ENCODE measurements at places on chromosomes 2 and 18.
A peak's percentile ranks its signal among the peaks of the same experiment; 100 is the strongest.

- no peak for DNase-seq
Observed at GRCh38 chr2:237685408-237685807, 58.0 kb downstream of the LRRFIP1 start.

GRCh38 chr2:120221616-120222015 lies 1.6 kb downstream of the TMEM185B start:
- no peak for DNase-seq

DNA sequence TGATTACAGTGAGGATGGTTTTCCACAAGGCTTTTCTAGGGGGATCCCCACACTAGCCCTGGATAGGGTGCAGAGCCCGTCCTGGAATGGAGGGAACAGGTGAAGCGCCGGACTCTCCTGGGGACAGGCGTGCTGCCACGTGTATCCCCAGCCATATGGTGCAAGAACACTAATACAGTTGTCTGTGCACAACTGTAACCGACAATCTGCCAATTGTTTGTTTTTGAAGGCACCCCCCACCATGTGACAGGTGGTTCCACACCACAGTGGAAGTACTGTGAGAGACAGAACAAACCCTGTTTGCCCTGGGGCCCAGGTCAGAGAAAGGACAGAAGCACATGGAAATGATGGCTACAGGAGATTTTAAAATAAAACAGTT lies 52.9 kb downstream of the MYCN start:
- DNase-seq, result no peak

DNA sequence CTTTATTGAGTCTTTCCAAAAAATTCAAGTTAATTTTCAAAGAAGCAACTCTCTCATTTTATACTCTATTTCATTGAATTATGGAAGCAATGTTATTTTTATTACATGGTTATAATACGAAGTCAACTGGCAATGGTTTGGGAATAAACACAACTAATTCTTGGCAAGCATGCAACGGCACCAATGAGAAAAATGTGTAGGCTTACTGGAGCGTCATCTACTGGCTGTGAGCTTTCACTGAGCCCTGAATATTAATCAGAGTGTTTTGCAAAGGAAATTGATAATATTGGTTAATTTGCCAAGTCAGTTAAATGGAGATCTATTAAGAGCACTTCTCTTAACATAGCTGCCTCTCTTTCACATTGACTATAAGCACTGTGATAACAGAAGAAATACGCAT lies 163.9 kb downstream of the IKZF2 start:
- DNase-seq, result no peak

- peak; percentile 64 for DNase-seq
Observed at GRCh38 chr18:54392543-54393023, 34.9 kb downstream of the C18orf54 start.

Data from fibroblast of skin of right biceps (primary cell).